Stimulated activated CD8-positive, alpha-beta memory T cell treated with anti-CD3 and anti-CD28 coated beads, Interleukin-15, amount 100 ng/mL, for 1 hour (primary cell): ENCODE measurements at places on chromosomes 2 and 18.

- no peak for DNase-seq
Measured at GRCh38 chr2:217712431-217712830, 290.4 kb downstream of the TNS1 start.

- no peak for DNase-seq
Measured at GRCh38 chr2:238133499-238134392, 4.7 kb upstream of the KLHL30 start.

DNA sequence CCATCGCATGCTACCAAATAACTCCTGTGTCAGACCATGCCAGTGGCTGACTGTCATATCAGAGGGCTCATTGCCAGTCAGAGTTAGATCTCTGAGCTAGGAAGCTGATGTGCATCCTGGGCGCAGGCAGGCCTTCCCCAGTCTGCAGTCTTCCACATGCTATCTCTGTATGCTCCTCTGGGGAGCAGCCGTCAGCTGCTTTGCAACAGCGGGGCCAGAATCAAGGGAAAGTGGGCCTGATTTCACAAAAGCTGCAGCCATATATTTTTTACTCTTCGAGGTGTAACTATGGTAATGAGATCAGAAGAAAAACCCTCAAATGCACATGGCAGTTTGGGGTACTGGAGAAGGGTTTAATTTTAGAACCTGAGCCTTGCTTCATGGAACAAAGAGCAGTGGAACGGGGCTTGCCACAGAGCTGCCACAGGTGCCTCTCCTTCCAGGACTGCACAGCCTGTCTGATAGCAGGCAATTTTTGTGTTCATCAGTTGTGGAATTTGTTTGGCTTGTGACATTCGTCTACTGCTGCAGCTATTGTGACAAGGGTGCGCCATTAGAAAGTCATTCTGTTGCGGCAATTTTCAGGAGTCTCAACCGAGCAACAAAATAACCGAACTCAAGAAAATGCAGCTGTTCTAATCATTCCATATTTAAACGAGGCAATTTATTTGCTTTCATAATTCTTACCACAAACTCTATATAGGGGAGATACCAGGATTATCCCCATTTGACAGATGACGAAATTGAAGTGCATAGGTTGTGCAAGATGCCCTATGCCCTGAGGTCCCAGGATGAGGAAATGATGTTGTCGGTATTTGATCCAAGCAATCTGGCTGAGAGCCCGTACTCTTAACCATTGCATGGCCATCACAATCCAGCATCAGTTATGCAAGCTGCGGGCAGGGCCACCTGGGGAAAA is 109.6 kb upstream of the CYRIA start:
- DNase-seq, result no peak

DNA sequence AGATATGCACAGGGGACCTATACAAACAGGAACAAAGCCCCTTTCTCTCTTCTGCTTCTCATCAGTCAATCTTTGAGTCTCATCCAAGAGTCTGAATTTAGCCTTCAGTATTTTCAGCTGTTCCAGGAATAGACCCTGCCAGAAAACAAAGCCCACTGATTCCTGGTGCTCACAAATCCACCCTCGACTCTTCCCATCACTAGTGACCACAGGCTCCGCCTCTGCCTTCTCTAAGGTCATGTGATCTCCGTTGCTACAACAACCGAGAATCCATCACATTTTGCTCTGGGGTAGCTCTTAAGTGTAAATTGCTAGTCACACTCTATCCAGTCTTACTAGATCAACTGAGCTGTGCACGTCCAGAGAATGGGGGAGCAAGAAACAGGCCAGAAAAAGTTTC is 46.4 kb upstream of the SPTBN1 start:
- no peak for DNase-seq

- DNase-seq, result no peak
Measured at GRCh38 chr2:11467129-11467649, 1.2 kb upstream of the E2F6 start.

- no peak for DNase-seq
Measured at GRCh38 chr2:239178954-239179353, 221.9 kb downstream of the HDAC4 start.

DNA sequence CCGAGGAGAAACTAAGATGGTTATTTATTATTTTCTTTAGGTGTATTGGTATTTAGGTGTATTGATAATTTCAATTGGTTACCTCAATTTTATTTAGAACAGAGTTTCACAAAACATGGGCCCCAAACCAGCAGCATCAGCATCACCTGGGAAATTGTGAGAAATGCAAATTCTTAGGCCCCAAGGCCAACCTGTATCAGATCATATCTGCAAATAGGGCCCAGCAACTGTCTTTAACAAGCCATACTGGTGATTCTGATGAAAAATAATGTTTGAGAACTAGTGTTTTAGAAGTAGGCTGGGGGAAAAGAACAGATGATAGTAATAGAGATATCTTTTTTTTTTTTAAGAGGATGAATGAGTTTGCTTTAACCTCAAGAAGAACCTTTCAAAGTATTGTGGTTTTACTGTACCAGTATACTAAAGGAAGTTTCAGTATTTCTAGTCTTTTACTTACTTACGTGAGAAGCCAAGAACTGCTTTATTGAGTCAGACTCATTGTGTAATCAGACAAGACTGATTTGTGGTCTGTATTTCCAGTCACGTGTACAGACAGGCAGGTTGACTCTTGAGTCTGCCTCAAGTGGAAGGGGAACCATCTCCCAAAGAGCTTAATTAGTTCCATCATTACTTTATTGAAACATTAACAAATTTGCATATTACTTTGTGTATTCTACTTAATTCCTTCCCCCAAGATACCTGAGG is 60.4 kb upstream of the GAREM1 start:
- DNase-seq, result no peak

DNA sequence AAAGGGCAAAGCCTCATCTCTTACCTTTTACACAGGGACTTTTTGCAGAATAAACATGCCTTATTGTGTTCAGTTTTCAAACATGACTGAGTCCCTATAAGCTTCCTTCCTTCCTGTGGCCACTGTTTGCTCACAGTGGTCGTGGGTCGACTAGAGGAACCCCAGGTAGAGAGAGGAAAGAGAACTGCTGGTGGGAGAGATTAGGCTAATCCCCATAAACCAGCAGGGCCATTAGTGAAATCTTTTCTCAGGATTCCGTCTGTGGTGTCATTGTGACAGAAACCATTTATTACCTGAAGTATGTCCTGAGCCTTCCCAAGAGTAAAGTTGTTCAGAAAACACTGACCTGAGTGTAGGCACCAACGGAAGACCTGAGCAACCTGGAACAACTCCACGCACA is 21.3 kb upstream of the BOD1L2 start:
- DNase-seq, result no peak

- DNase-seq, result no peak
Measured at GRCh38 chr2:7881466-7881865, 800.4 kb upstream of the ID2 start.

DNA sequence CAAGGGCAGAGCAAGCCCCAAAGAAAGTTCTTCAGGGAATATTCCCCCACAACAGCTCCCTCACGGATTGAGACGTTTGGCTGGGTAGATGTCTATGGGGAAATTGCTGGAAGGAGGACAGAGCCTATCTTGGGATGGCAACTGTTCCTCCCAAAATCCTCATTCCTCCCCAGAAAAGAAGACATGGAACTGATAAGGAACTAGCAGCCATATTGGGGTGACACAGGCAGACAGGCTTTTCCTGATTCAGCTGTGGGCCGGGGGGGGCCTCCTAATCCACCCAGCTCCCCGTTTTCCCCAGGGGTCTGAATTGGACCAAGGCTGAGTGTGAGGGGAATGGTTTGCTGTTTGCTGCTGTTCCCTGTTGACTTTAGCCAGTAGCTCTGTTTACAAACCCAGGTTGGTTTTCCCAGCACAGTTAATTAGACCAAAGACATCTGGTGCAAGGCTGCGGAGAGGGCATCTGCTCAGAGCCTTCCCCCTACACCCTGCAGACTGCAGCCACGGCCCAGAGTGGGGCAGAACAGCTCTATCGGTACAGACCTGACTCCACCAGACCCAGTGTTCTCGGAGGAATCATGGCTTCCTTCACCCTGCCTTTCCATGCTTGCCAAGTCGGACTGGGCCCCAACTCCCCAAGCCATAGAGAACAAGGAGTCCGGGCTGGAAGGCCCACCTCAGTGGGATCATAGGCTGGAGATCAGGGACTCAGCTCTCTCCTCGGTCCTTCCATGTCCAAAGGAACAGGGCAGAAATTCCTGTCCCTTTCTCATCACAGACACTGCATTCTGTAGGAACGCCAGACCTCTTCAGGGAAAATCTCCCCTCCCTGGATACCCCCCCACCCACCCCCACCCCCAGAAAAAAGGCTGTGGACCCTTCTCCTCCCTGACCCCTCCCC is 1.7 kb upstream of the PKDCC start:
- DNase-seq, result no peak

DNA sequence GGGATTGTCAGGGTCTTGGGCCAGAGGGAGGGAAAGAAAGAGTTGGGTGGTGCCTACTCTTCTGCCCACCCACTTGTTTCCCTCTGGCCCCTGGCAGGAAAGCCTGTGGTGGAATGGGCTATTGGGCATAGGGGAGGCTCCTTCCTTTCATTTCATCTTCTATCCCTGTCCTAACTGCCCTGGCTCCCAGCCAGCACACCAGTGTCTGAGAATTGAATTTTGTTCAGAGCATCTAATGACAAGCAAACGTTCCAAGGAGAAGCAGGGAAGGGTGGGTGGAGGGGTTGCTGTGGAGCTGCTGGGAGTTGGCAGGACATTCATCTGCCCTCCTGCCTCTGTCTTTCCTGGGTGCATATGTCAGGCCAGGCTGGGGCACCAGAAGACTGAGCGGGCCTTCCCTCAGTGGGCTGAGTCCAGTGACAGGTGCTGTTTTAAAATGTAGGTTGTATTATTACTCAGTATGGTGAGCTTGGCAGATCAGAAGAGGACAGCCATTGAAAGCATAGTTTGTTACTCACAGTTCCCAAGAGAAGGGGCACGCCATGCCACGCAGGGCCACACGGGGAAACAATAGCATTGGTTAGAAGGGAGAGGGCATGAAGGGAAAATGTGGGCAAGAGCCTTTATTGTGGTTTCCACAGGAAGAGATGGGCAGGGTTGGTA is 171.9 kb downstream of the ACOXL start:
- no peak for DNase-seq

GRCh38 chr2:179132076-179132475 is 82.1 kb upstream of the CCDC141 start:
- DNase-seq, result no peak

GRCh38 chr2:176246331-176246730 is 22.9 kb upstream of the MTX2 start:
- DNase-seq, result no peak

GRCh38 chr2:214185546-214185945 is 225.3 kb upstream of the VWC2L start:
- DNase-seq, result no peak

GRCh38 chr18:6730416-6731221 is 1.1 kb downstream of the ARHGAP28 start:
- no peak for DNase-seq

DNA sequence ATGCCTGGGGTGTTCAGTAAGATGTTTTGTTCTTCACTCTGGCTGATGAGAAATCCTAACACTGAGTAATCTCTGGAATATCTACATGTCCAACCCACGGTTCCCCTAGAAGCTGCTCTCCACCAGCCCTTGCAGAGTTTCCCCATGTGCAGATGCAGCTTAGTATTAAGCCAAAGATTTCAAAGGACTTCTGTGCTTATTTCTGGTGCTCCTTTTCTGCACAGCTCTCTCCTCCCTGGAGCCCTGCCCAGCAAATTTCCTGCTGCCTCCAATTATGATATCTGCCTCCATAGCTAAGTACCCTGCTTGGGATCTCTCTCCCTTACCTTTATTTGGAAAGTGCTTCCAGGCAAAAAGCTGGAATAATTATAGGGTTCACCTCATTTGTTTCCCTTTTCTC is 949.3 kb downstream of the BCL11A start:
- no peak for DNase-seq

GRCh38 chr2:16506366-16506765 is 159.3 kb downstream of the CYRIA start:
- DNase-seq, result no peak

DNA sequence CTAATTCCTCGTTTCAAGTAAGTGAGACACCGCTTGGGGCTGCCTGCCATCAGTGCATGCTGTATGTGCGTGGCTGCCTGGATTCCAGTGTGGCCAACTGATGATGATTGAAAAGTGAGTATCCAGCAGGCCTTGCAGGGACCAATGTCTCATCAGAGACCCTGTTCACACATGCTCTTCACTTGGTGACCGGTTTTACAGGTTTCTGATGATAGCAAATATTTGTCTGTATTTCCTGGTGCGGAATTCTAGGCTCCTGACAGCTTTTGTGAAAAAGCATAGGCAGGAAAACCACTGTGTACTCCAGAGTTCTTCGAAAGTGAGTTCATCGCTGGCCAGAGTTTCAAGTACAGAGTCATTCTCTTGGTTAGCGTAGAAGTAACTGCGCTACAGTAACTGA is 13.8 kb upstream of the YWHAQ start:
- DNase-seq, result no peak

GRCh38 chr2:214995926-214996670 is 142.3 kb downstream of the ABCA12 start:
- DNase-seq, result no peak

GRCh38 chr2:174157053-174157452 is 91.3 kb downstream of the OLA1 start:
- no peak for DNase-seq

DNA sequence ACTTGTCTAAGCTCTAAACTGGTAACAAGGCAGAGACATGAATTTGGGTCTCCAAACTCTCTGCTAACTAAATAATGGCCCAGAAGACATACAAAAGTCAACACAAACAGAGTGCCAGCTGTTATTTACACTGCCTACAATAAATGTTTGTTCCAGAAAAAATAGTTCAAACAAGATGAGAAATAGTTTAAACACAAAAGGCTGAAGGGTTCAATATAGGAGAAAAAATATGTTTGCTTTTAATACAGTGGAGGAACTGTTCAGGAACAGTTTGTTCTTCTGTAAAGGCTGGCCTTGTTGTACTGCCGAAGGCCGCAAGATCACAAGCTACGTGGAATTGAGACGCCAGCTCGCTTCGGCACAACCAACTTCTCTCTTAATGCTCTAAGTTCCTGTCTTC is 74.6 kb downstream of the AFF3 start:
- DNase-seq, result no peak

DNA sequence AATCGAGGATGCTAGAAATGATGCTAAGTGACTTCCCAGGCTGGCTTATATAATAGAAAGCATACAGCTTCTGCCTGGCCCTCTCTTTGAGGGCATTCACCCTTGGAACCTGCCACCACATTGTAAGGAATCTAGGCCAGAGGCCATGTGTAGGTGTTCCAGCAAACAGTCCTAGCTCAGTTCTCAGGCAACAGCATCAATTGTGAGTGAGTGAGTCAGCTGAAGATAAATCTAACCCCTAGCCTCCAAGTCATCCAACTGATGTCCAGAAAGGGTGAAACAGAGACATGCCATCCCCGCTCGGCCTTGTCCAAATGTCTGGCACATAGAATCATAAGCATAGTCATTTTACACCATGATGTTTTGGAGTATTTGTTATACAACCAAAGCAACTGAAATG is 324.3 kb upstream of the KLHL14 start:
- DNase-seq, result no peak

DNA sequence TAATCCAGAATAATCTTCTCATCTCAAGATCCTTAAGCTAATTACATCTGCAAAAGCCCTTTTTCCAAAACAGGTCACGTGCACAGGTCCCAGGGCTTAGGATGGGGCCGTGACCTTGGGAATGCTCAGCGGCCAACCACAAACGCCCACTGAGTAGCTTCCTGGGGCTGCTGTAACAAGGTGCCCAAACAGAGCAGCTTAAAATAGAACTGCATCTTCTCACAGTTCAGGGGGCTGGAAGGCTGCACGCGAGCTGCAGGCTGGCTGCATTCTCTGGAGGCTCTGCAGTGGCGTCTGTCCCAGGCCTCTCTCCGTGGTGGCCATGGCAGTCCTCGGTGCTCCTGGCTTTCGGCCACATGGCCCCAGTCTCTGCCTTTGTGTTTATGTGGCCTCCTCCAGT is 31.9 kb downstream of the ADI1 start:
- DNase-seq, result no peak
